ENCODE measurements at places on chromosomes 13 and 19.

GRCh38 chr13:30466358-30466714, 600 bp upstream of the HMGB1 start:
- DNase-seq, result no peak

DNA sequence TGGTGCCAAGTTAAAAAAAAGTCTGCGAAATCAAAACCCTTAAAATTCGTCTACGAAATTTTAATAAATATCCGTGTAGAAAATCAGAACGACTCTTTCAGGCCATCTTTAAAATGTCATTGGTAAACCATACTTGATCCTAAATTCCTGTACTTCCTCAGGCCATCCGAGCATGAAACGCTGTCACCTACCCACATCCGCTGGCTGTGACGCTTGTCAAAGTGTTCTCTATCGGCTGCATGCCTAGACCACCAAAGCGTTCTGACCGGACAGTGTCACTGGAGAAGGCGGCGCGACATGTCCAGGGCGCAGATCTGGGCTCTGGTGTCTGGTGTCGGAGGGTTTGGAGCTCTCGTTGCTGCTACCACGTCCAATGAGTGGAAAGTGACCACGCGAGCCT, 119.0 kb upstream of the CLDN10 start:
- no peak for DNase-seq

DNA sequence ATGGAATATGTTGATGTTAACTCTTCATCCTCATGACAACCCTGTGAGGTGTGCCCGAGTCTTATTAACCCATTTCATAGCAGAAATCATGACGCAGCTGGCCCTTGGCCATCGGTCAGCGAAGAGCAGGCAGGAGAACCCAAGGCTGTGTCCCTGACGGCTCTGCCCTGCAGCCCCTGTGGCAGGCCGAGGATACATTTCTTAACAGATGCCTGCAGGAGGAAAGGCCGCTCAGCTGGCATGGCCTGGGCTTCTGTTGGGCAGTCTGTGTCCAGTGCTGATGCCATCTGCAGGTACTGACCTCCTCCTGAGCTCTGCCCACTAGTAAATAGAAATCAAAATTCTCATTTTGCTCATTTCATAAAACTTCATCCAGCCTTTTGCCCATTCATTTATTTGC, 35.4 kb upstream of the MCF2L start:
- DNase-seq, result no peak

DNA sequence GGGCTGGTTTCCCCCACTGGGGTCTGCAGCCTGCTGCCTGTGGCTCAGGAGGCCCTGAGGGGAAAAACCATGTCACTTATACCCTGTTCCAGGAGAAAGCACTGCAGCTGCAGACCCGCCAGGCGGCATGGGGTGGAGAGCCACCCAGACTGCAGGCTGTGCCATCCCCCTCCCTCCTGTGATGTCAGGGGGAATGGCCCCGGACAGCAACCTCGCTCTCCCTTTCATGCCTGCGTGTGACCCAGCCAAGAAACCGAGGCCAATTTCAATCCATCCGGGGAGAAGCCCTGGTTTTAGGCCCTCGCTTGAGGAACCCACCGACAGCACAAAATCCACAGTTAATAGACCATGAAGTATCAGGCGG, 37.2 kb upstream of the MATK start:
- no peak for DNase-seq

GRCh38 chr13:42119875-42120274, 71.4 kb downstream of the DGKH start:
- no peak for DNase-seq

GRCh38 chr13:40665126-40666044, 1.1 kb downstream of the FOXO1 start:
- peak; percentile 48 for DNase-seq

- peak; percentile 64 for DNase-seq
These were observed 22.5 kb downstream of the DHRS12 start for GRCh38 chr13:51781246-51782022.

Data from hematopoietic multipotent progenitor cell treated with erythropoietin and hydrocortisone succinate and interleukin-3 and kit ligand, for 6 days (in vitro differentiated cells).